ENCODE measurements at places on chromosomes 13 and 19.
A peak's percentile ranks its signal among the peaks of the same experiment; 100 is the strongest.

DNA sequence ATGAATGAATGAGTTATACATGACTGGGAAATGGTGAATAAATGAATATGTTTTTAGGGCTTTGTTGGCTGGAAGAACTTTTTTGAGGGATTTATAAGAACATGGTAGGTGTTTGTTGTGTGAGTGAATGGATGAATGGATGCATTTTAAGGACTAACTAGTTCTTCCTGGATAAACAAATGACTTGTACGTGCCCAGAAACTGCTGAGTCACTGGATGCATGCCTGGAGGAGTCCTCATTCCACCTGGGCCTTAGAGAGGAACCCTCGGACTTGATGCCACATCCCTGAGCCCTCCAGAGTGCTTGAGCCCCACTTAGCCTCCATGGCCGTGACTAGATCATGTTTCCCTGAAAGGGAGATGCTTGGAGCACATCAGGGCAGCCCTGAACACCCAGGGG is 153.4 kb downstream of the DPF1 start:
- DNase-seq, result no peak

DNA sequence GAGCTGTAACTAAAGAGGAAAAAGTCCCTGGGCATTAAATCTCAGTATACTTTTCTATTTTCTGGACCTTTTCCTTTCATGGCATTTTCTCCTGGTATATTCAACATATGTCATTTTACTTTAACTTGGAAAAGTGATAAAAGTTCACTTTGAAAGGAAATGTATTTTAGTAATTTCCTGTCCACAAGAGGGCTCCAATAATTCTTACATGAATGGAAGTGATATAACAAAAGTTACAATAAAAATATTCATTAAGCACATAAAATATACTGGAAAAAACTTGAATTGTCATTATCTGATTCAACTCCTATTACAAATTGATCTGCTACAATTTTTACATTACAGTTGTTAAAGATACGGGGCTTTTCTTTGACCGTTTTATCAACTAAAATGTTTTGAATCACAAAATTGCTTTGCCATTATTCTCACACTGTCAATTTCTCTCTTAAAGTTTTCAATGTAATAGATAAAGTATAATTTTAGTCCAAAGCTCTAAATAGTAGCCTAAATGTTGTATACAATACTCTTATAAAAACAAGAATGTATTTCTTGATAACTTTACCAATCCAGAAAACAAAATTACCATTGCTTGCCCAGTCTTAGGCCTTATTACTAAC is 4.9 kb downstream of the UBL3 start:
- DNase-seq, result no peak

GRCh38 chr13:99217461-99218110 is 16.9 kb downstream of the UBAC2 start:
- peak; percentile 70 for DNase-seq

DNA sequence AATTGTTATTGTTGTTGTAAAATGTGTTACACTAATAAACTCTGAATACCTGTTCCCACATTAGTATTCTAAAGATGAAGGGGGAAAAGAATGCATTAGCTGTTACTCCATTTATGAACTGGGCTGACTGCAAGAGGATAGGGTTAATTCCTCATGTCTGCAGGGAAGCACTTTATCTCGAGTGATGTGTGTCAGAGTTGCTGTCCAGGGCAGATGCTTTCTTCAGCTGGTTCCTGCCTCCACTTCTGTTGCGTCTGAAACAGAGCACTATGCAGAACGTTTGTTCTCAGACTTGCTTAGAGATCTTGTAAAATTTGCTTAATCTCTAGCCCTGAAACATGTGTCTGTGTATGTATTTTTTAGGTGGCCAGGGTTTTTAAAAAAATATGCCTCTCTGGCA is 318.8 kb downstream of the SPRY2 start:
- DNase-seq, result no peak

- no peak for DNase-seq
Measured at GRCh38 chr13:89726690-89727435, 1620.6 kb upstream of the MIR17HG start.

DNA sequence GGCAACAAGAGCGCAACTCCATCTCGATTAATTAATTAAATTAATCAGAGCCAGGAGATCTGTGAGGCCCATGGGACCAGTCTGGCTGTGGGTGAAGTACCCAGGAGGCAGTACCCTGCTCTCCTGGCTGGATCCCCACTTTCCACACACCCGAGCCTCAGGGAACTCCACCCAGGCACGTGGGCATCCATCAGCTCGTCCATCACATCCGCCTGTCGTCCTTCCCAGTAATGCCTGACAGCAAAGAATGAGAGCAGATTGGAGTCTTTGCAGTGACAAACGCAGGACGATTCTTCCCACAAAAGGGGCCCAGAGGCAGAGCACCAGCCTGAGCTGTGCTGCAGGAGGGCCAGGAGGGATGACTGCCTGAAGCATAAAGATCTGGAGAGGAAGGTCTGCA is 35.8 kb downstream of the VSTM2B start:
- DNase-seq, result no peak

DNA sequence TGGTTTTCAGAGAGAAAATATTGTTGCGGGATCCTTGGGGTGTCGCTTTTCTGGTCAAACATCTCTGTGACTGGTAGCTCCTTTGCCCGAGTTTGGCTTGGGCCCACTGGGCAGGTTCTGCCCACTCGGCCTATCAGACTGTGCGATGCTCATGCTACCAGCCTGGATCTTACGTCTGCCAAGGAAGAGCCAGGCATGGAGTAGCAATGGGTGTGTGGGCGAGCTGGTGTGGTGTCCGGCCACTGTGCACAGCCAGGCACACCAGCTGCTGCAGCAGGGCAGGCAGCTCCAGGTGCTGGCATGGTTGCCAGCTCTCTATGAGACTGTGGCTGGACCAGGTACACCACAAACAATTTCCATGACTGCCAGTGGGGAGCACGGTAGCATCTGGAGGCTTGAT is 1351.8 kb upstream of the PCDH20 start:
- no peak for DNase-seq

GRCh38 chr13:65966991-65967451 is 1263.1 kb downstream of the PCDH9 start:
- no peak for DNase-seq

DNA sequence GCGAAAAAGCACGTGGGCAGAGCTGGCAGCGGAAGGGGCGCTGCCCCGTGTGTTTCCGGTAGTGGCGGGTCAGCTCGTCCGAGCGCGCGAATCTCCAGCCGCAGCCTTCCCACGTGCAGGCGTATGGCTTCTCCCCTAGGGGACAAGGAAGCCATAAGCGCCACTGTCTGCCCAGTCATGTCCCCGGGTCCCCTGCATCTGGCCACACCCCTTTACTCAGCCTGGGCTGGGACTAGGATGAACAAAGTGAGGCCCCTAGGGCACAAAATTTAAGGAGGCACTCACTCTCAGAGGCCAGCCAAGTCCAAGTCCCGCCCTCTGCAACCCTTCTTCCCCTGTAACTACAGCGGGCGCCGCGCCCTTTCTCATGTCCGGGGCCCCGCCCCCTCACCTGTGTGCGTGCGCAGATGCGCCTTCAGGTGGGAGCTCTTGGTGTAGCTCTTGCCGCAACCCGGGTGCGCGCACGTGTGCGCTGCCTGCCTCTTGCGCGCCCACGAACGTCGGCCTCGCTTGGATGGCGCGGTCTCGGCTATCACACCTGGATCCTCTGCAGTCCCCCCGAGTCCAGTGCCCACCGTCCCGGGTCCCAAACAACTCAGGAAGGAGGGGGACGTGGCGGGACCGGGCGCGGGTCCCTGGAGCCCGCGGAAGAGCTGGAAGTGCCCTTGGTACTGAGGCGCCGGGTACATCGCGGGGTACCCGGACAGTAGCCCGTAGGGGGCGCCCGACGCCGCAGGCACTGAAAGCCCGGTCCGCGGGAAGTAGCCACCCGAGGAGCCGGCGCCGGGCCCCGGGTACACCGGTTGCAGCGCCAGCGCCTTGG is 1.9 kb downstream of the KLF1 start:
- DNase-seq, result peak; percentile 85

DNA sequence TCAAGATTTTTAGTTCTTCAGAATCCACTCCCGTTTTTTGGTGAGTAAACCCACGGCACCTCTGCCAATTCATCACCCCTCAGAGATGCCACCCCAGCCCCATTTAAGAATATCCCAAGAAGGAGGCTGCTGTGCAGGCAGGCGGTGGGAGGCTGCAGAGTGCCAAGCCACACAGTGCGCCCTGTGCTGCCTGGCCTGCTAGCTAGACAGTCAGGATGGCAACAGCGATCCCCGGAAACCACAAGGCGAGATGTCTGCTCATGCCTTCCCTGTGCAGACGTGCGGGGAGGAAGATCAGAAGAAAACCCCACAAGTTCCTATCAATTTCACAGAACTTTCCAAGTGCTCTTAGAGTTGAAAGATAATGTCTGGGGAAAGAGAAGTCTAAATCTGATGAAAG is 64.8 kb upstream of the GPR183 start:
- peak; percentile 49 for DNase-seq

- no peak for DNase-seq
Measured at GRCh38 chr19:51726049-51726448, 2.3 kb upstream of the HAS1 start.

DNA sequence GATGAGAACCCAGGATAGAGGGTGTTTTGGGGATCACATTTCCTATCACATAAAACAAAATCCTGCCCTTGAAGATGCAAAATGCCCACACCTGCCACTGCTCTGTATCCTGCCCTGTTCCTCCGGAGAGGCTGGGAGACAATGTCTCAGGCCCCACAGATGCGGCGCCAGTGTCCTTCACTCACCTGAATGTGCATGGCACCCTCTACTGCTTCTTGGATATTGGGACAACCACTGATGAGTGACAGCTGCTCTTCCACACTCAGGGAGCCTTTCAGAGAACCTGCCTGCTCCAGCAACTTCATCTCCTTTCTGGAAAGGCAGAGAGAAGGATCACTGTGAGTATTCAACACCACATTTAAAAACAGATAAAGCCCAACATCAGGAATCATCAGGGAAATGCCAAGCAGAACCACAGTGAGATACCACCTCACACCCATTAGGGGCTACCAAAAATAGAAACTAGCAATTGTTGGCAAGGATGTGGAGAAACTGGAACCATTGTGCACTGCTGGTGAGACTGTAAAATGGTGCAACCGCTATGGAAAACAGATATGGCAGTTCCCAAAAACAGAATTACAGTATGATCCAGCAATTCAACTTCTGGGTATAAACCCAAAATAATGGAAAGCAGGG is 36.4 kb downstream of the CRYL1 start:
- peak; percentile 72 for DNase-seq

All from CD8-positive, alpha-beta T cell (primary cell).